ENCODE measurements at places on chromosomes 16 and 17.

GRCh38 chr16:88284101-88284500, 98.7 kb upstream of the ZNF469 start:
- no peak for DNase-seq

DNA sequence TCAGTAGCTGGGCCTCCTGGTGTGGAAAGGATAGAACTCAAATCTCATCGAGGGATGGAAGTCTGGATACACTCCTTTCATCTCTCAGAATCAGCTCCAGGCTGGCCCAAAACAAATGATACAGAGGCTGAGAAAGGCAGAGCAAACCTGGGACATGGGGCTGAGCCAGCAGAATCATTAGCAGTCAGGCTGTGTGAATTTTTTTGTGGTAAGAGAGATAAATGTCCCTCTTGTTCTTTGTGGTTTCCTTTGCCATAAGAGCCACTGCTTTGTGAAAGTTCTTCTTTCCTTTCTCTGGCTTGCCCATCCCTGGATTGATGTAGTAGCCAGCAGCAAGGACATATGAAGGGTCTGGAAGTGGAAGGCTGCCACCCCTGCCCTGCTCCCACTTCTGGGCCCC, 146.2 kb downstream of the CDH13 start:
- DNase-seq: no peak

DNA sequence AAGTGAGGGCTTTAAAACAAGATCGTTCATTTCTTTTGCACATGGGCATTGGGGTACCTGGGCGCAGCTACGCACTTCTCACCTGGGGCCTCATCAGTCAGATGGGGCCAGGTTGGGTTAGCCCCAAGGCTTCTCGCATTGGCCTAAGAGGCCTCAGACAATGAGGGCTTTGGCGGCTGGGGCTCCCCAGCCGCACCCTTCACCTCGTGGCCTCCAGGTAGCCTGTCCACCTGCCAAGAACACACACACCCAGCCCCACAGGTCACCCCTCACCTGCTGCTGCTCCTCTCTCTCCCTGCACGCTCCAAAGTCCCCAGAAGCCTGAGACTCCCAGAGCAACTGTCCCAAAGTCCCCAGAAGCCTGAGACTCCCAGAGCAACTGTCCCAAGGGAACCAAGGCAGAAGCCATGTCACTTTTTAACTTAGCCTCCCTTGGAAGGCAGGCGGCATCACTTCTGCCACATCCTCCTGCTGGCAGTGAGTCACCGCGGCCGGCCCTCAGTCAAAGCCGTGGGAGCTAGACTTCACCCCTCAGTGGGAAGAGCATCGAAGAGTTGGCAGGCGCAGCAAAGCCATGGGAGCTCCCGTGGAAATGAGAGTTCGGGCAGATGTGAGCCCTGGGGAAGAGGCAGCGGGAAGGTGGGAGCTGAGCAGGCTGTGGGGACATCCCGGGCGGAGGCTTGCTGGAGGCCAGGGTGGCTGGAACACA, 78.9 kb upstream of the PLCG2 start:
- DNase-seq: no peak

GRCh38 chr17:7809086-7809790, 24.8 kb upstream of the KDM6B start:
- DNase-seq: no peak

DNA sequence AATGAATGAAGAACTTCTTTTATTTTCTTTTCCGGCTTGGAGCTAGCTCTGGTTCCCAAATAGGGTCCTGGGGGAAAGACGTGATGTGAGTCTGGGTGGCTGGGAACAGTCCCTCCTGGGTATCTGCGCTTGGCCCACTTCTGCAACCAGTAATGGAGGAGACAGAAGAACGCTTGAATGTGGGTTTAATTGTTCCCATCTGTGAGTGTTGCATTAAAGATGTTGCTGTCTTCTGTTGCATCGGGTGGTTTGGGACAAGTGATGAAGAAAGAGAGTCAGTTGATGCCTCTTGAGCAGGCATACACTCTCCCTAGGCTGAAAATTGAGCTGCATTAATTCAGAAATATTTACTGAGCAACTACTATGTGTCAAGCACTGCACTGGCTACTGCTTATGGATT, 511.1 kb downstream of the CDH13 start:
- no peak for DNase-seq

Measured in tibial nerve (tissue), 4 donors.